ENCODE measurements at places on chromosomes 5 and 9.

GRCh38 chr5:96863949-96864584, 12.2 kb upstream of the ERAP2 start:
- peak; percentile 52 for DNase-seq

- no peak for DNase-seq
These were observed 196.2 kb downstream of the DIRAS2 start for GRCh38 chr9:90446200-90446948.

GRCh38 chr5:151718153-151718552, 31.4 kb upstream of the SPARC start:
- no peak for DNase-seq

GRCh38 chr5:132865668-132866341, 464 bp downstream of the GDF9 start:
- no peak for DNase-seq

GRCh38 chr5:147234825-147235635, at the start of gene STK32A:
Gene STK32A (plus strand): TSS chr5:147235026. CDS start chr5:147239635, 4,609 bp downstream.
- no peak for DNase-seq

DNA sequence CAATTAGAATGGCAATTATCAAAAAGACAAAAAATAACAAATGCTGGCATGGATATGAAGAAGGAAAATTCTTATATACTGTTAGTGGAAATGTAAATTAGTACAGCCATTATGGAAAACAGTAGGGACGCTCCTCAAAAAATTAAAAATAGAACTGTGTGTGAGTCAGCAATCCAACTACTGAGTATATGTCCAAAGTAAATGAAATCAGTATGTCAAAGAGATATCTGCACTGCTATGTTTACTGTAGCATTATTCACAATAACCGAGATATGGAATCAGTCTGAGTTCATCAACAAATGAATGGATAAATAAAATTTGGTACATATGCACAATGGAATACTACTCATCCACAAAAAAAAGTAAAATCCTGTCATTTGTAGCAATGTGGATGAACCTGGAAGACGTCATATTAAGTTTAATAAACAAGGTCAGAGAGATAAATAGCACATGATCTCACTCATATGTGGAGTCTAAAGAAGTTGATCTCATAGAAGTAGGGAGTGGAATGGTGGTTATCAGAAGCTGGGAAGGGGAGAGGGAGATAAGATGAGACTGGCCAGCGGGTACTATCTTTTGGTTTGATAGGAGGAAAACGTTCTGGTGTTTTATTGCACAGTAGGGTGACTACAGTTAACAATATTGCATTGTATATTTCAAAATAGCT, 16.6 kb upstream of the SHC3 start:
- DNase-seq: no peak

- peak; percentile 17 for DNase-seq
These were observed 192.1 kb upstream of the TRIM32 start for GRCh38 chr9:116494815-116495634.

Data from activated CD4-positive, alpha-beta T cell treated with anti-CD3 and anti-CD28 coated beads, Interleukin-2, Interleukin-4, amounts not matched to agents 100 ng/mL and 50 ng/mL, durations not matched to agents 16 hours and 8 hours (primary cell).